ENCODE measurements at places on chromosomes 11 and 22.

- DNase-seq, result no peak
Measured at GRCh38 chr11:117754030-117754429, 43.0 kb downstream of the DSCAML1 start.

DNA sequence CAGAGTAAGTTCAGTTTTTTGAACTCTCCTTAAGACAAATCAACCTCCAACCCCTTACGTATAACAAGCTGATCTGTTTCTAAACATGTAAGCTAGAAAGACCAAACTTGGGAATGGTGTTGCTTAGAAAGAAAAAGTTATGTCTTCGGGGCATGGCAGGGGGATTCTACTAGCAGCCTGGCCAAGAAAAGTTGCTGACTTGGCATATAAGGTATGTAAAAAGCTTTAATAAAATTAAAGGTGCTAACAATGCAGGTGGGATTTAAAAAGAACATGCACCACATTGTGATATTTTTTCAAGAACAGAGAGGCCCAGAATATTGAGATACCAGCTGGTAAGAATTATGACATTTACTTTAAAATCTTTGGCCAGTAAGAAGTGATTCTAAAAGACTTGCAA is 411.4 kb upstream of the CCDC90B start:
- no peak for DNase-seq

DNA sequence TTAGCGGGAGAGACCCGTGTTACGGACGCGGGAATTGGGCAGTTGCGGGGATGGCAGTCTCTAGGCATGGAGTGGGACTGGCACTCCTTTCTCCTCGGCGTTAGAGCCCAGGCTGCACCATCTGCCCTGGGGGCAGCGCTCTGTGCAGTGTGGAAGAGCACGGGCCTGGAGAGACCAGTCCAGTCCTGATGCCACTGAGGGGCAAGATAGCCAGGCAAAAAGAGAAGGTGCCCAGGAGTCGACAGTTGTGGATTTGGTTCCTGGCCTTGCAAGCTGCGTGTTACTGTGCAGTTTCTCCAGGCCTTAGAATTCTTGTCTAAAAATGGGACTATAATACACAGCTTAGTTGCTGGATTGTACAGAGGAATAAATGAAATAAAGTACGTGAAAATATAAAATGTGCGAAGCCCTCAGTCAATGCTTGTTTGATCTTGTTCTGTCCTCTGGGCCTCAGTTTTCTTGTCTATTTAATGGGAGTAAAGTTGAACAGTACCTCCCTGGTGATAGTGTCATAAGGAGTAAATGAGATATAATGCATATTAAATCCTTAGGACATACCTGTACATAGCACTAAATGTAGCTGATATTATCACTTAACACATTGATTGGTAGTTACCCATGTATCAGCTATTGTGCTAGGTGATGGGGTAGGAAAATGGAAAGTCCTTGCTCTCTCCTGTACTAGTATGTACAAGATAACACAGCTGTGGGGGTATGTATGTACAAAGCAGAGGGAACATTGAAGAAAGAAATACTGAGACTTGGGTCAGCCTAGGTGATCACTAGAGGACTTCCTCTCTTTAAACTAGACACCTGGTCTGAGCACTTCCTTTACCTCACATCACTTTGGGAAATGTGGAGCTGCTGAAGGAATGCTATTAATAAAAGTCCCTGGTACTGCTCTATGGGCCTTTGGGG is 1.2 kb downstream of the ATXN10 start:
- DNase-seq, result no peak

DNA sequence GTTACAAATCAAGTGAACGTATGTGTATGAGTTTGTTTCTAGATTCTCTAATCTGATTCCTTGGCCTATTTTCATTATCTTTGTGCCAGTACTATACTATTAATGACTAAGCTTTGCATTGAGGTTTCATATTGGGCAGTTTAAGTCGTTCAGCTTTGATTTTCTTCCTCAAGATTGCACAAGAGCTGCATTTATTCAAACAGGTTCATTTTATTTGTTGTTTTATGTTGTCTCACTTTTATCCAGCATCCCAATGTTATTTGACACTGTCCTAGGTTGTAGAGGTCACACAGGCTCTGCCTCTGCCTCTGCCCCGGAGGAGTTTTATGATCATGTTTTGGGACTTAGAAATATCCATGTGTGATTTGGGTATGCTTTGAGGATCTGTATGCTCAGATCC is 79.8 kb downstream of the TEAD1 start:
- DNase-seq, result no peak

DNA sequence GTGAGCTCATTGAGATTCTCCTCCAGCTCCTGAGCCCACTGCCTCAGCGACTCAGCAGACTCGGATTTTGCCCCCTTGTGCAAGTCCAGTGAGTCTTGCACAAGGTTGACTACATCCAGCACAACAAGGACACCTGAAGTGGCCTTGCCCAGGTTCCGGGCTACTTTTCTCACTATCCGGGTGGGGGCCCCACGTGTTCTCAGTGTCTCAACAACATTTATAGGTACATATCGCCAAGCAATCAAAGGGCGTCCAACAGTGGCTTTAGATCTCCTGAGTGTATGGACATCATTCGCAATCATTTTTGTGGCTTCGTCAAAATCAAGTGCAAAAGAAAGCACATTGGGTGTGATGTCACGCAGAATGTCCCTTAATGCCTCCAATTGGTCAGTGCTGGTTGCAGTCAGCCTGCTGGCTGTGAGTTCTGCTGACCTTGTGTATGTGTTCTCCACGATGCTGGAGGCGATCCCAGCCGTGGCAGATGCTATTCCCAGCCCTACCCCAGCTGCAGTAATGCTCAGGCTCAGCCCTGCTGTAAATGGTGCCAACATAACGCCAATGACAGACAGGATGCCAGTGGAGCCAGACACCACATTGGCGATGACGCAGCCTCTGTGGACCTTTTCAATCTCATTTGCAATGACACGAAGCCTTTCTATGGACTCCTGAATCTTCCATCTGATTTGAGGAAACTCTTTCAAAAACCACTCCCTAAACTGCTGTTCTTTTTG is 10.3 kb downstream of the APOL4 start:
- DNase-seq, result no peak

GRCh38 chr11:64718084-64718779 is 4.8 kb downstream of the NRXN2 start:
- DNase-seq, result no peak

DNA sequence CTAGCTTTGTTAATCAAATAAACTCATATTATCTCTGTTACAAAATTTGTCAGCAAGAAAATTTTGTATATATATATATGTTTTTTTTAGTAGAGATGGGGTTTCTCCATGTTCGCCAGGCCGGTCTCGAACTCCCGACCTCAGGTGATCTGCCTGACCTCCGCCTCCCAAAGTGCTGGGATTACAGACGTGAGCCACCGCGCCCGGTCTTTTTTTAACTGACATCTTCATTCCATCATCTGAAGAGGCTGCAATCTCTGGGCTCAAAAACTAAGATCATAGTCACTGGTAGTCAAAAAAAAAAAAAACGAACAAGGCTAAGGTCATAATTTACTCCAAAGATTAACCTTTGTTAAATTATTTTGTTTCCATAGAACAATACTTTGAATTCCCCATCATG is 5.3 kb upstream of the KLHDC7B start:
- DNase-seq, result no peak

- DNase-seq, result no peak
Measured at GRCh38 chr11:116686866-116687265, 85.9 kb downstream of the BUD13 start.

DNA sequence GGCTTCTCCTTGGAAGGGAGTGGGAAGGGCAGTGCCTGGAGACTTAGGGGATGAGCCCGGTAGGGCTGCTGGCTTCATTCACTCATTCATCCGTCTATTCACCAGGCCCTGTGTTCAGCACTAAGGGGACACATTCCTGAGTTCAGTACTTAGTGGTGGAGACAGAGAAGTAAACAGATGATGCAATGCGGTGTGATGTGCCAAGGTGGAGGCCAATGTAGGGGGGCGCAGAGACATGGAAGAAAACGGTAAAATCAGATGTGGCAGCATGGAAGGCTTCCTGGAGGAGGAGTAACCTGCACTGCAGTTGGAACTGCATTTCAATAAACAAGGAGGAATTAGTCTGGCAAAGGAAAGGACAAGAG is 21.3 kb downstream of the GRIK4 start:
- DNase-seq, result no peak

GRCh38 chr11:64881476-64881875 is 3.1 kb upstream of the EHD1 start:
- no peak for DNase-seq

- no peak for DNase-seq
Measured at GRCh38 chr11:72287293-72287692, 43.3 kb upstream of the PHOX2A start.

DNA sequence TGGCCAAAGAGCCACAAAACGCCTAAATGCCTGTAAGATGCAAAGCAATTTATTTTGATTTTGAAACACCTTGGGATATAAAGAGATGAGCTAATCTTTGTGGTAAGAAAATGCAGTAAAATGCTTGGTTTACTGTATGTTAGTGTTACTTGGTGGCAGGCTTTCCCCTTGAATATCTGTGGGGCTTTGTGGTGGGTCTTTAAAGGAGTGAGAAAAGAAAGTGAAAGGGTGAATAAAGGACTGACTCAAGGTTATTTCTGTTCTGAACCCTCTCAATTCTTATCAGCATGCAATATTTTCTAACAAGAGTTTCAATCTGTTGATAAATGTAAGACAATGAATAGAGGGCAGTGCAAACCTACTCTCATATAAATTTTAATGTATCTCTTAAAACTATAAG is 1555.9 kb upstream of the RAG2 start:
- no peak for DNase-seq

All from skeletal muscle cell (primary cell).